Nucleus accumbens (tissue), 56 donors: ENCODE measurements at places on chromosomes 16 and 17.

GRCh38 chr16:7482032-7482431, 149.4 kb downstream of the RBFOX1 start:
- DNase-seq, result no peak

- no peak for DNase-seq
These were observed 10.1 kb upstream of the KRT28 start for GRCh38 chr17:40809721-40810421.

GRCh38 chr16:84029297-84030047, 13.1 kb downstream of the SLC38A8 start:
- DNase-seq, result no peak

GRCh38 chr16:80607204-80607603, 66.4 kb downstream of the DYNLRB2 start:
- DNase-seq, result no peak

DNA sequence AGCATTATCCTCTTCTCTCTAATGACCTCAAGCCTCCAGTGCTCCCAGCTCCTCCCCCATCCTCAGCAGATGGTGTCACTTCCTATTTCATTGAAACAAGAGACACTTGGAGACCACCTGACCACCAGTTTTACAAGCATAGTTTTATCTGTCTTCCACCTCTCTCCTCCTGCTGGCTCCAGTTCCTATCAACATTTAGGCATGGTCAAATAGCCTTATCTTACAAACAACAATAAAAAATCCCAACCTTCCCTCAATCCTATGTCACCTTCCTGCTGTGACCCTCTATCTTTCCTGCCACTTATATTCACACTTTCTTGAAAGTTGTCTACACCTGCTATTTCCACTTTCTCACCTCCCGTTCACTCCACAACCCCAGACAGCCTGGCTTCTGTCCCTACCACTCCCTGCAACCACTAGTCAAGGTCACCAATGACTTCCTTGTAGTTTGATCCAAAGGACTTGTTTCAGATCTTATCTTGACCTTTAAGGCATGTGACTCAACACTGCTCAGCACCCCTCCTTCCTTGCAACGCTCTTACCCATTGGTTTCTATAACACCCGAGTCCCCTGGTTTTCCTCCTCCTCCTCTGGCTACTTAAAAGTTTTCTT, 4.3 kb upstream of the NTN1 start:
- DNase-seq, result no peak

GRCh38 chr16:70419384-70420327, 19.2 kb downstream of the ST3GAL2 start:
- no peak for DNase-seq

GRCh38 chr17:4301066-4301465, 37.3 kb upstream of the ANKFY1 start:
- no peak for DNase-seq

- DNase-seq, result no peak
These were observed 6.0 kb downstream of the ATXN1L start for GRCh38 chr16:71851746-71852145.

GRCh38 chr17:17751489-17752088, 70.3 kb downstream of the RAI1 start:
- no peak for DNase-seq

DNA sequence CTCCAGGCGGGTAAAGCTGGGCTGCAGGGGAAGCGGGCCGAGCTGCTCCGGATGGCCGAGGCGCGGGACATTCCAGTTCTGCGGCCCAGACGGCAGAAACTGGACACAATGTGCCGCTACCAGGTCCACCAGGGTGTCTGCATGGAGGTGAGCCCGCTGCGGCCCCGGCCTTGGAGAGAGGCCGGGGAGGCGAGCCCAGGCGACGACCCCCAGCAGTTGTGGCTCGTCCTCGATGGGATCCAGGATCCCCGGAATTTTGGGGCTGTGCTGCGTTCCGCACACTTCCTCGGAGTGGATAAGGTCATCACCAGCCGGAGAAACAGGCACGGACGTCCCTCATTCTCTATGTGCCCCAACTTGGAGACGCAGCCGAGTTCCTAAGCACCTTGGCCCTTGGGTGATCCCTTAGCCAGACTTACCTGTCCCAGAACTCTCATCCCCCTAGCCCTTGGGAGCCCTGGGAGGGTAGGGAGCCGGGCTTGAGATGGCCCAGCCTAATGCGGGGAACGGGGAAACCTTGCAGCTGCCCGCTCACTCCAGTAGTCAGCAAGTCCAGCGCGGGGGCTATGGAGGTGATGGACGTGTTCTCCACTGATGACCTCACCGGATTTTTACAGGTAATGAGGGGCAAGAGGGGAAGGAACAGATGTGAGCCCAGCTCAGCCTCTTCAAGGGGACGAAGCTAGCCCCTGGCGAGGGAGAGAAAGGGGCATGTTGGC, 806 bp downstream of the MRM1 start:
- no peak for DNase-seq

- DNase-seq, result peak; percentile 69
These were observed 4.7 kb upstream of the FSCN2 start for GRCh38 chr17:81523402-81524038.

DNA sequence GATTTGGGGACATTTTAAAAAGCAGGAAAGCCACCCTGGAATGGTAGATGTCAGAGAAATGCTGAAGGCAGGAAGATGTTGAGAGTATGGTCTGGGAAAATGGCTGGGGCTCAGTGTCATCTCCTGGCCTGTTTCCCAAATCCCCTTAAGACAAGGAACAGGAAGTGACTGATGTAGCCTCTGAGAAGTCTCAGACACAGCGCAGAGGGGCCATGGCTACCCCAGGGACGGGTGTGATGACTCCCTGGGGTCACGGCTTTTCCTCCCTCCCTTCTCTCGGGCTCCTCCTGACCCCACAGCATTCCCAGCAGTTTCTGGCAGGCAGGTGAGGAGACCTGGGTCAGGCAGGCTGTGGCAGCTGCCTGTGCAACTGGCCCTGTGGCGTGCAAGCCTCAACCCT, 45.4 kb downstream of the RAP1GAP2 start:
- DNase-seq, result no peak

DNA sequence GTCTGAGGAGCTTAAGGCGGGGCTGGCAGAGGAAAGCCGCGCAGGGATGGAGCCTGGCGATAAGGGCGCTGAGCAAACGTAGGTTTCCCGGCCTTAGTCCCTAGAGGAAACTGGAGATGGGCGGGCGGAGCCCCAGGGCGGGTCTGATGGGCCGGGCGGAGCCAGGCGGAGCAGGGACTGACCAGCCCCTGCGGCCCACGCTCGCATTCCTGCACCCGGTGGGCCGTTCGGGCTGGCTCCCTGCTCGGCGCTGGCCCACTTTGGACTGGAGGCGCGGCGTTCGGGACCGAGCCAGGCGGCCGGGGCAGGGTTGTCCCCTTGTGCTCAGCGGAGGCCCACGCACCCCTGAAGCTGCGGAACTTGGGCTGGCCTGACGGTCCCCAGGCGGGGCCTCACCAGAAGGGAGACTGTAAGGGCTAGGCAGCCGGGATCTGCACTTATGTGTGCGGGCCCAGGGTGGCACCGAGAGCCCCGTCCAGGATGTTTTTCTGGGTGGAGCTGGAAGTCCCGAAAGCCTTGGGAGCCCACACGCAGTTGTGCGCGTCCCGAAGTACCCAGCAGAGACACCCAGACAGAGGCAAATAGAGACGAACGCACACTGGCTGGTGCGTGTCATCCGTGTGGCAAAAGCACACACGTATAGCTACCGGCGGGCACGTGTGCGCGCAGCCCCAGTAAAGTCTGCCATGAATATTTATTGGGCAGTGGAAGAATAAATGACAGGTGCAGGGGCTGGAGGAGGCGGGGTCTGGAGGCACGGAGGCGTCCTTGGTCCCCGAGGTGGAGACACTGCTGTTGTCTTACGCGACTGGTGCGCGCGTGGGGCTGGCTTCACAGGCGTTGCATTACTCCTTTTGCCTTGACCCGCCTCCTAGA, 1.4 kb downstream of the PYDC1 start:
- no peak for DNase-seq

DNA sequence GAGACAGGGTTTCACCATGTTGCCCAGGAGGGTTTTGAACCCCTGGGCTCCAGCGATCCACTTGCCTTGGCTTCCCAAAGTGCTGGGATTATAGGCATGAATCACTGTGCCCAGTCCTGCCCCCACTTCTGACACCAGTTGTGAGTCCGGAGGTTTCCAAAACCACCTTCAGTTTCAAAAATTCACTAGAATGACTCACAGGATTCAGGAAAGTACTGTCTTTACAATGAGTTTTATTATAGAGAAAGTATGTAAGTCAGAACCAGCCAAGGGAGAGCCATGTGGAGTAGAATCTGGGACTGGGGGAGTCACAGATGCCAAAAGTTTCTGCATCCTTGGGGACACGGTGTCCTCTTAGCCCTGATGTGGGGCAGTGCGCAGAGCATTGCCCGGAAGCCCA, 55.1 kb downstream of the PLD6 start:
- DNase-seq, result no peak

GRCh38 chr17:62189377-62189776, 124.3 kb upstream of the MED13 start:
- no peak for DNase-seq

- DNase-seq, result no peak
These were observed 162.3 kb upstream of the FOXF1 start for GRCh38 chr16:86347916-86348555.

- no peak for DNase-seq
These were observed 49.3 kb upstream of the WSB1 start for GRCh38 chr17:27244491-27245223.

DNA sequence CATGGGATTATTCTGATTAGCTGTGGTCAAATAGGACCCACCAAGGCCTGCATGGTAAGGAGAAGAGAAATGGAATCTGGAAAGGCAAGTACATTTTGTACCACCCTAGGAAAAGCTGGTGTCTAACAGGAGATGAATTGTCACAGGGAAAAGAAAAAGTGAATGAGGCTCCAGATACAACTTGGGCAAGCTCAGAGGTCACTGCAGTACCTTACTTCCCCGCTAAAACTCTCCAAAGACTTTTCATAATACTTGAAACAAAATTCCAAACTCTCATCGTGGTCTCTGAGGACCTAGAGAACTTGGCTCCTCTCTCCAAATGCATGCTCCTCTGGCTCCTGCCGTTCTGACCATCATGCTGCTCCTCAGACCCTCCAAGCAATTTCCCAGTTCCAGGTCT, 262.8 kb downstream of the GRIN2A start:
- no peak for DNase-seq

- no peak for DNase-seq
These were observed 132.9 kb upstream of the CRHR1 start for GRCh38 chr17:45651145-45651709.

- no peak for DNase-seq
These were observed 10.4 kb upstream of the SOX9 start for GRCh38 chr17:72110231-72110941.

DNA sequence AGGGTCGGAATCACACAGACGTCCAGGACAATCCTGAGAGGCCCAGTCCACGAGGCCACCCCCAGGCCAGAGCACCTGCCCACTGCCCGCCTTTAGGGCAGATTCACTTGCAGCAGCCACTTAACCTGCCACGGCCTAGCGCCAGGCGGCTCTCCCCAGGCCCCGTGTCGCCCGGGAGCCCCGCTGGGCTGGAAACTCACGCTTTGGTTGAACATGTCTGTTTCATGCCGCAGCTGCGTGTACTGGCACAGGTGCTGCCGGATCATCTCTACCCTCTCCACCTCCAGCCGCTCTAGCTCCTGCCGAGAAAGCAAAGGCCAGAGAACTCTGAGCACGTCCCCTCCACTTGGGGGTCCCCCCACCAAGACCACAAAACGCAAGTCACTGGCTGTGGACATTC, 12.7 kb upstream of the RCVRN start:
- no peak for DNase-seq

DNA sequence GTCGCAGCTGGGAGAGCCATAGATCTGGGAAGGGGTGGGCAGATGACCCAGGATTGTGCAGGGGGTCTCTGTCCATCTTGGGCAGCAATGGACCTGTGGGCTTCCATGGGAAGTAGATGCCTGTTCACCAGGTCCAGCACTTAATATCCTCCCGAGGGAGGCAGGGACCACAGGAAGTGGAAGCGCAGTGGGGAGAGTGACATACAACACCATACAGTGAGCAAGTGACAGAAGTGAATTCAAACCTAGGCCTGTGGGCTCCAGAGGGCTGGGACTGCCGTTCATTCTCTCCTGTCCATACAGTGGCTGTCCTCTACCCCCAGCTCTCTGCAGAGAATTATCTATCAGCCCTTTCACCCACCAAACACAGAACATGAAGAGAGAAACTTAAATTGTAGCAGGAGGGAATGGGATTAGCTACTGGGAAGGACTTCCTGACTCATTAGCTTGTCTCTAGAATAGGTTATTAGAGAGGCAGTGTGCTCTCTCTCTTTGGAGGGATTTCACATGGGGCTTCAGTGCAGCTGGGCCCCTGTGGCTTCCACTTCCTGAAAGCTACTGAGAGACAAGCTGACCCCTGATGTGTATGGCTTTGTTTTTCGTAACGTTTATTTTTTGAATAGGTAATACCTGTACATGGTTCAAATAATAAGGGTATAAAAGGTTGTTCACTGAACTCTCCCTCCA, 13.1 kb upstream of the SEZ6 start:
- no peak for DNase-seq

- no peak for DNase-seq
These were observed 532.8 kb downstream of the XYLT1 start for GRCh38 chr16:16938009-16938408.

DNA sequence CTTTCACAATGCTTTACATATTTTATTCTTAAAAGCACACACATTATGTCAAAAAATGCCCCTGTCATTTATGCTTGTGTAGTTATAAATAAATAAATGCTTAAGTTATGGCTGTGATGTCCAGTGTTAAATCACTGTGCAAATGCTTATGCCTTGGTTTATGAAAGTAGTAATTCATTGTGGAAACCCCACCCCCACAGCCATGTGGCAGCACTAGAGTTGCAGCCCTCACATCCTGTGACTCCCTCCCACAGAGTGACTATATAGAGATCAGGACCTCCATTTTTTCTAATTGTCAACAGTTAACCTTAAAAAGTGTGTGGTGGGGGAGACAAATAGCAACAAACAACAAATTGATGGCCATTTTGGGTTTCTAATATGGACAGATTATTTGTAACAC, 2.4 kb downstream of the SKAP1 start:
- DNase-seq, result no peak

- DNase-seq, result no peak
These were observed 5.5 kb downstream of the TMEM204 start for GRCh38 chr16:1538804-1539520.

DNA sequence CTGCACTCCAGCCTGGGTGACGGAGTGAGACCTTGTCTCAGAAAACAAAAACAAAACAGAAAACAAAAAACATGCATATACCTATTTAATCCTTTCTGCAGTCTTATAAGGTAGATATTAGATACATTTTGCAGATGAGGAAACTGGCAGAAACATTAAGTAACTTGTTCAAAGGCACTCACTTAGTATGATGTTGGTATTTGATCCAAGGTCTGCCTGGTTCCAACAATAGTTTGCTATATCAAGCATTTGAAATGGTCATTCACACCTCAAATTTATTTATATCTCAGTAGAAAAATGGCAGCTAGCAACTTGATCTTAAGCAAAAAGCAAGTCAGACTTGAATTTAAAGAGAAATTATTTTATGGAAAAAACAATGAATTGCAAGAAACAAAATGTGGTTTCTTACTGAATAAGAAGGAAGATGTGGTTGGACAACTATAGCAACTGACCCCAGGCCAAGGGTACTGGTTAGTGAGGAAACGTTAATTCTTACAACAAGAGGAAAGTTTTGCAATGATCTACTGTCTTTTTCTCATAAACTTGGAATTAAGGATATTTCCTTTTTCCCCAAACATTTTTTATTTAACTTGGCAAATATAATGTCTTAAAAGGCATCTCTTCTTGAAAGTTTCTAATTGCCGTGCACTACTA, 19.7 kb downstream of the DHRS7B start:
- no peak for DNase-seq
